ENCODE measurements at places on chromosomes 2 and 18.

GRCh38 chr2:178282075-178282815, 87.9 kb downstream of the OSBPL6 start:
- DNase-seq, result no peak

DNA sequence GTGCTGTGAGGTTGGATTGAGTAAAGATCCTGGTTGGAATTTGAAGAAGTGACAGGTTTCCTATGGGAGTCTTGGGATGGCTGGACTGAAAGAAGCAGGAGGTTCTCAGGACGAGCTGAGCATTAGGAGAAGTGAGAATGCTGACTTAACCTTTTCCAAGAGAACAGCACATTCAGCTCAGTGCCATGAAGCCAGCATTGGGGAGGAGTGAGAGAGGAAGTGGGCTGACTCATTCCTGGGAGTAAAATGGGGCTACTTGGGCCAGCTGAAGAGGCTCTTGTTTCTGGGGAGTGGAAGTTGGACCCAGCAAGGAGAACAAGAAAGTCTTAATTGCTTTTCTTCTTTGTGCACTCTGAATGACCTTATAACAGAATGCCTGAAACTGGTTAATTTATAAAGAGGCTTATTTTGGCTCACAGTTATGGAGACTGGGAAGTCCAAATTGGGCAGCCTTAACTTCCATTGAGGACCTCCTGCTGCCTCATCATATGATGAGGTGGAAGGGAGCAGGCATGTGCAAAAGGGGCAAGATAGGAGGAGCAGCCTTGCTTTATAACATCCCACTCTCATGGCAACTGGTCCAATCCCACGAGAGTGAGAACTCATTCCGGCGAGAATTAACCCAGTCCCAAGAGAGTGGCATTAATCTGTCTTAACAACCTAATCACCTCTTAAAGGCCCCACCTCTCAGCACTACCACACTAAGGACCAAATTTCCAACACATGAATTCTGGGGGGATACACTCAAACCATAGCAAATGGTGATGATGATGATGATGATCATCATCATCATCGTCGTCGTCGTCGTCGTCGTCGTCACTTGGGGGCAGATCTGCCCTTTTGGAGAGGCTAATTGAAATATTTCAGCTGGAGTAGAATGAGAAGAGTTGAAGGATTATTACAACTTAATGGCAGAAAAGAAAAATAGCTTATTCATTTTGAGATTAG, 26.1 kb downstream of the DGUOK start:
- no peak for DNase-seq

DNA sequence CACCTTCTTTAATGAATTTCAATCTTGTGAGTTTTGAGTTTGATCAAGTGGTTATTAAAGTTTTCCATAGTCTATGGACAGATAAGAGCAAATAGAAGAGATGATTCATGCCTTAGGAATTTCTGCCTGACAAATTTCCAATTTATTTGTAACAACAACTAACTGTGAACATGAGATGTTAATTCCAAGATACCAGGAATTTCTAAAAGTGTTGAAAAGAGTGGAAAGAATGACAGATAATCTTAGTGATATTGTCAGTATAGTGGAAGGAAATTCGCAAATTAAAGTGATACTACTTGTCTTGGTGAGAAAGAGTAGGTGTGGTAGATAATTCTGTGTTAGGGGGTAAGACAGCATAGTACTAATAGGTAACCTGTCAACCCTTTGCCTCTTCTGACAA, 82.4 kb downstream of the AGPS start:
- DNase-seq, result no peak

DNA sequence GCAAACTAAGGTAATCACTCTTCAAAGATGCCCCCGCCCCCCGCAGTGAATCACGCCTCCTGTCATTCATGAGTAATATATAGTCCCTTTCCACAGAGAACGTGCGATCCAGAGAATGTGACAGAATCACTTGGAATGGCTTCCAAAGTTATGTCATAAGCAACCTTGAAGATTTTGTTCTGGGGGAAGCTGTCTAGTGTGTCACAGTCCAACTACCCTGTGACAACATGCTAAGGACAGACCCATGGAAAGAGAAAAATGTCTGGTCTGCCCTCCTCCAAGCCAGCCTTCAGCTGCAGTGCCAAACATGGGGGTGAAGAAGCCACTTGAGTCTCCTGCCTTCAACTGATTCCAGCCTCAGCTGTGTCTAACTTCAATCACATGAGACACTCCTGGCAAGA, 259.1 kb downstream of the SS18 start:
- no peak for DNase-seq

DNA sequence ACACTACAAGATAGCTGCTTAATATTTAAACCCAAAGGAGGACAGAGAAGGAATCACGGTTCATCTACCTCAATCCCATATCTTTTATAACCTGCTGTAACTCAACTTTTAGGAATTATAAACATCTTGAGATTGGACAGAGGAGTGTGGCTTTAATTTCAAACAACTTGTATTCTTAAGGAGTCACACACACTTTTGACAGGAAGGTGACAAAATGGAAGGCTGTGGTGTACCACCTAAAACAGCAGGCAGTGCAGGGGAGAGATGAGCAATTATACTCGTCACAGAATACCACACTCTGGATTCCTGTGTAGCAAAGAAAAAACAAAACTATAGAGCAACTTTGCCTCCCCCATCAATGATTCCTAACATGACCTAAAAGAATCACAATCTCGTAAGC, 194.8 kb downstream of the ZEB2 start:
- no peak for DNase-seq

GRCh38 chr2:75199428-75200011, at the start of gene TACR1:
Gene TACR1, minus strand, starts transcription at chr2:75199520. Its CDS starts 586 bp downstream, at chr2:75198934.
- DNase-seq, result no peak

GRCh38 chr18:6412933-6413472, 1.7 kb downstream of the L3MBTL4 start:
- no peak for DNase-seq

- DNase-seq, result no peak
Measured at GRCh38 chr18:572091-572830, 7.9 kb upstream of the CETN1 start.

- no peak for DNase-seq
Measured at GRCh38 chr2:119827866-119828507, 68.3 kb downstream of the PTPN4 start.

- DNase-seq, result no peak
Measured at GRCh38 chr2:46490521-46491141, 11.3 kb downstream of the TMEM247 start.

GRCh38 chr2:57987835-57988573, 58.6 kb upstream of the VRK2 start:
- no peak for DNase-seq

GRCh38 chr18:63282793-63283192, 36.8 kb downstream of the BCL2 start:
- no peak for DNase-seq

DNA sequence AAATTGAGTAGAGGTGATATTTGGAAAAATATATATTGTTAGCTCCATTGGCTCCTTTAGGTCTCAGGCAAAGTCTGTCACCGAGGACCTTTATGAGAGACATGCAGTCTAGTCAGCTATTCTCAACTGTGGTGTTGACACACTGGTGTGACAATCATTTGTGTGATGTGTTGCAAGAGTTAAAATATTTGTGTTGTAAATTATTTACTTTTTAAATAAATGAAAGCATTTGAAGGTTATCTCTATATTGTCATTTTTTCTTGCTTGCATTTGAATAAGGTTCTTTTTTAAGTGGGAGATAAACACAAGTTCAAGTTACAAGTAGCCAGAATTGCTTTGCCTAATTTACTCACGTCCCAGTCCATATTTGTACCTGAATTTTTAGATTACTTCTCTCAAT, 4.3 kb downstream of the REL start:
- no peak for DNase-seq

GRCh38 chr2:136238286-136239078, 120.5 kb upstream of the CXCR4 start:
- DNase-seq, result no peak

DNA sequence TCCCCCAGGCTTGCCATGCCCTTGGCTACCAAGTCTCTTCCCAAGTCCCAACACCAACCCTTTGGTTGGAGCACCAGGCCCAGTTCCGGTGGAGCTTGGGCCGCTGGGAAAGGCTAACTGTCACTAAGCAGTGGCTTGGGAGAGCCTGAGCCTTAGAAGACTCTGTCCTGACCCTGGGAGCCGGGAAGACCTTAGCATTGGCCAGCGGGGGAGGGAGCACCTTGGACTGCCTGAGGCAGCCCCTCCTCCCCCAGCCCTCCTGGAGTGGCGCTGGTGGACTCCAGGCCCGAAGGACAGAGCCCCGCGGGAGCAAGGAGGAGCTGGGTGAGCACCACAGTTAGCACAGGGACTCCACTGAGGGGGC, 62.5 kb upstream of the POMC start:
- no peak for DNase-seq

- no peak for DNase-seq
Measured at GRCh38 chr18:37188016-37188791, 359.3 kb downstream of the KIAA1328 start.

DNA sequence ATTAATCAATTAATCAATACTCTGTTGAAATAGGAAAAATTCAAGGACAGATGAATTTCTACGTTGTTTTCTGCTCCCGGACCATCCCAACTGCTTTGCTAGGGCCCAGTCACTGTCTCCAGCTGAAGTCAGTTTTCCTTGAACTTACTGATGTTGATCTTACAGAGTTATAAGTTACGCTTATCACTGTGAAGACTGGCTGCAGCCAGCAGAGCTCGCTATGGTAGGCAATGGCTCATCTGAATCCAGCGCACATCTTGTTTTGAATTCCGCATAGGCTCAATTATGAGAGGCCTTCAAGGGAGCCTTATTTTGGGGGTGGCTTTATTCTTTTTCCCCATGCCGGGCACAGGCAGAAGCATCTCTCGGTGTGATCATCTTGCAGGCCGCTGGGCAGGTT, 2.7 kb downstream of the MC2R start:
- DNase-seq, result no peak

DNA sequence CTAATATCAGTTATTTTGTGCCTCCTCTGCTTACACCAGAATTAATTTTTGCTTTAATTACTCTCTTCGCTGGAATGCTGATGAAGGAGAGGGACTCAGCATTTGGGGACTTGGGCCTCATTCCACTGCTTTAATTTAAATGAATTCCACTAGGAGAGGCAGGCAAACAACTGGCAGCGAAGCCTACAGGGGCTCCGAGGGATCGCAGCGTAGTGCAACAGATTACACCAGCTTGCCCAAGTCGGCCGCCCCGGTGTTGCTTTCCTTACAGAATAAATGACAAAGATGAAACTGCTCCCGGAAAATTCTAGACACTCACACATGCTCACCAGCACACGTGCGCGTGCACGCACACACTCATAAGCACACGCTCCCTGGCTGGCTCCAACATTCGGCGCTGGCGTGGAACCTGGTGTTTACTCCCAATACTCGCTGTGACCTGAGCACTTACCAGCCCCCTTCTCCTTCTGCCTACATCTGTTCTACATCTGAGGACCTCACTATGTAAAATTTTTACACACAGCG, 175.4 kb downstream of the ZNF521 start:
- DNase-seq, result no peak

DNA sequence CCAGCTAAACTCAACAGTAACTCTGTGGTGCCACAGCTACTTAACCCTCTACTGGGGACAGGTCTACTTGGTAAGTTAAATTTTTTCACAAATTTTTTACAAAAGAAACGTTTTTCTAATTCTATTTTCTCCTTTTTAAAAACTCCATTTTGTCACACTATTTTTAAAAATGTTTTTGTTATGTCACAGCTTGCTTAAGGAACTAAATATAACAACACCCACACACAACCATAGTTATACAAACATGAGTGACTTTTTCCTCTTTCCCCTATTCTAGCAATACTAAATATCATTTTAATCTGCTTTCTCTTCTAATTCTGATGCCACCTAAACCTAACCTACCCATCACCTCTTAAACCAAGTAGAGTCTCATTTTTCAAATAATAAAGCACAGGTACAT, 160.5 kb upstream of the EPC2 start:
- DNase-seq, result no peak

DNA sequence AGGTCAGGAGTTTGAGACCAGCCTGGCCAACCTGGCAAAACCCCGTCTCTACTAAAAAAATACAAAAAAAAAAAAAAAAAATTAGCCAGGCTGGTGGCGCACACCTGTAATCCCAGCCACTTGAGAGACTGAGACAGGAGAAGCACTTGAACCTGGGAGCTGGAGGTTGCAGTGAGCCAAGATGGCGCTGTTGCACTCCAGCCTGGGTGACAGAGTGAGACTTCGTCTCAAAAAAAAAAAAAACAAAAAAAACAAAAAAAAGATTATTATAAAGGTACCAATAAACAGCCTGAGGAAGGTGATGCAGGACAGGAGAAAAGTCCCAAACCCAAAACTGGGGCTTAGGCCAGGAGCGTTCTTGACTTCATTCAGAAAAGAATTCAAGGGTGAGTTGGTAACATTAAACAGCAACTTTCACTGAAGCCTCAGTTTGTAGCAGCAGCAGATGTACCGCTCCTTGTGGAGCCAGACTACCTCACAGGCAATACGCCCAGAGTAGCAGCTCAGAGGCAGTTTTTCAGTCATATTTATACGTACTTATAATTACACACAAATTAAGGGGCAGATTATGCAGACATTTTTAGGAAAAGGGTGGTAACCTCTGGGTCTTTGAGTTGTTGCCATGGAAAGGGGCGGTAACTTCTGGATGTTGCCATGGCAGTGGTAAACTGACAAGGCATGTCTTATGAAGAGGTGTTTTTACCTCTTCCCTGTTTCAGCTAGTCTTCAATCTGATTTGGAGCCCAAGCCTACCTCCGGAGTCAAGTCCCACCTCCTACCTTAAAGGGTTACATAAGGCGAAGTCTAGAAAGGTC, 1596.6 kb upstream of the CELF4 start:
- no peak for DNase-seq

- no peak for DNase-seq
Measured at GRCh38 chr18:50679056-50679455, 119.2 kb downstream of the MAPK4 start.

DNA sequence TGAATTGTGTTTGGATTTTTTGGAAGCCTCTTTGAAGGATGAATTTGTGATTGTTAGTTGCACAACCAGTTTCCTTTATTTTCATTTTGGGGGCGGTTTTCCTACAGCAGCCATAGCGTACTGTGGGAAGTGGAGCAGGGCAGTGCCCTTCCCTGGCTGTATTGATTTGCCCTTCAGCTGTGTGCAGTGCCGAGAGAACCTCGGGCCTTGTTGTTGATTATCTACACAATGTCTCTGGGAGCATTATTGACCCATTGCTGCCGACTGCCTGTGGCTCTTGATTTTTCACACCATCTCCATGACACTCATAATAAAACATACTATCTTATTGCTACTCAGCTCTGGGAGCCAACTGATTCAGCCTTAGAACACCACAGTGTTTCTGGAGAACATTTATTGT, 162.2 kb upstream of the BOD1L2 start:
- no peak for DNase-seq

GRCh38 chr2:45637440-45637839, 14.0 kb upstream of the PRKCE start:
- DNase-seq, result no peak

- no peak for DNase-seq
Measured at GRCh38 chr2:241545106-241545505, 13.4 kb upstream of the BOK start.

Measured in coronary artery (tissue), 2 donors.